ENCODE measurements at places on chromosomes 11 and 22. TPM values are rescaled to one million over a fixed set of nuclear protein-coding genes. Genes with fewer than 3 reads are reported as not detected.

The MYO18B gene
- total RNA-seq: 12.0 TPM

The MRGPRX1 gene
- total RNA-seq: not detected

The GRAP2 gene
- total RNA-seq: not detected

The IL17RA gene
- 84.1 TPM for total RNA-seq

The OR52I2 gene
- not detected for total RNA-seq

The NRXN2 gene
- total RNA-seq: 26.0 TPM

The ACAT1 gene
- total RNA-seq: 187 TPM

The CRYAB gene
- 288 TPM for total RNA-seq

The VWA5A gene
- total RNA-seq: 7.6 TPM

The SCT gene
- not detected for total RNA-seq

The ASCL2 gene
- not detected for total RNA-seq

The ENTHD1 gene
- 0.21 TPM for total RNA-seq

The PLA2G6 gene
- total RNA-seq: 79.5 TPM

All from ascending aorta (tissue), 2 donors.